Ovary (tissue), 10 donors: ENCODE measurements at places on chromosomes 6 and 20.

DNA sequence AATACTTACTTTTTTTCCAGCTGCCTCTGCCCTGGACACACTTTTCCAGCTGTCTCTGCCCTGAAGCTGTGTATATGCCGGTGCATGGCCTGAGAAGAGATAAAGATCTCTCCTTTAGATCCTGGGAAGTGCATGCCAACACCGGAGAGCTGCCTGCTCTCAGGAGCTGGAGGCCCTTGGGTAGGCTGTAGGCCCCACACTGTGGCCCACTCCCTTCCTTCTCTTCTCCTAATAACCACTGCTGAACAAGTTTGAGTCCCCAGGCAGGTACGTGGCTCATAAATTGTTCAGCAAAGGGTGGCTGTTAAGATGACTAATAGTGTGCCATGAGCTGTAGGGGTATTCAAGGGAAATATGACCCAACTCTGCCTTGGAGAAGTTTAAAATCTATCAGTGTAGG lies 102.5 kb downstream of the CD24 start:
- no peak for DNase-seq

DNA sequence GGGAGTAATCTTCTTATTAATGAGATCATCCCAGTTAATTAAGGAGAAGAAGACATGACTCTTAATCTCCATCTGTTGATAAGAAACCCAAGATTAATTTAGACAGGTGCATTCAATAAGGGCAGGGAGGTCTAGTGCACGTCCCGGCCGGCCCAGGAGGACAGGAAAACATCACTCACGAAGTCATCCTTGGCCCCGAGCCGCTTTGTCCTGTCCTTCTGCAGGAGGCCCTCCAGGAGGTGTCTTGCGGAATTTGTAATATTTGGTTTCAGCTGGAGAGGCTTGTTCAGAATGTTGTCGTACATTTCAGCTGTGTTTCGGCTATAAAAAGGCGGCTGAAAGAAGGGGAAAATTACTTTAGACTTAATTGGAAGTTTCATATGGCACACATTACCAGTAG lies 118.4 kb upstream of the SLC2A12 start:
- DNase-seq, result peak; percentile 38

- no peak for DNase-seq
Observed at GRCh38 chr6:160949531-160949930, 42.0 kb upstream of the MAP3K4 start.

- no peak for DNase-seq
Observed at GRCh38 chr6:76451926-76452709, 379.7 kb upstream of the IMPG1 start.

DNA sequence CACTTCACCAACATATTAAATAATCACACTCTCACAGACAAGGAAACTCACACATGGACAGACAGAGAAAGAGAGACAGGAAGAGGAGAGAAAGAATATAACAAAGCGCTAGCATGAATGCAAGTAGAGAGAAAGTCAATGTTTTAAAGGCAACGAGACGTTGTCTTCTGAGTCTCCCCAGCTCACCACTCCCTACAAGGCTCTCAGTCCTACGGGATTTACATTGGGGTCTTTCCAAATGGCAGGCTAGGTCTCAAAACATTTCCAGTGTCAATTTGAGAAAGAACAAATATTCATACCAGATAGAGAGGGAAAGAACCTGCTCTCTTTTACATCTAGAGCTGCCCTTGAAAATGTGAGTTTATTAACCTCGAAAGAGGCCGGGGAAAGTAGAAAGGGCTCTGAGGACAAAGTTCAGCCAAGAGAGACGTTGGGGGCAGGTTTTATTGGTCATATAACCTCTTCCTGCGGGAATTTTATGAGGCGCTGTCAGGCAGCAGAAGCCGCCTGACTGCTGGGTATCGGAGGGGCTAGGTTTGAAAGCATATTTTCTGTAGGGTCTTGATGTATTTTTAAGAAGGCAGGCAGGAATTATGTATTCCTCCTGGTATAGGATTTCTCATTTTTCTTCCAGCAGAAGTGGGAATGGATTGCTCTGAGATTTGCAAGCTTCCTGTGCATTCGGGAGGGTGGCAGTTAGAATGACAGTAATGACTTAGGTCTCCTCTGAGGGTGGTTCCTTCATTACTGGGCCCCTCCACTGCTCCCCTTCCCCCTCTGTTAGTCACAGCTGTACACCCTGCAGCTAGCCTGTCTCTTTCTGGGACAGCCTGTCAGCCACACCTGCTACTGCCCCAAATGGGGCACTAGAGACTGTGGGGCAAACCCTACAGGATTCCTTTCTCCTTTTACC lies 34.4 kb upstream of the KIF16B start:
- DNase-seq, result no peak
